AG04450 (cell line): ENCODE measurements at places on chromosomes 6 and 20.

GRCh38 chr6:25224242-25224641 lies 54.9 kb upstream of the CARMIL1 start:
- DNase-seq, result no peak

- no peak for DNase-seq
Measured at GRCh38 chr20:48673507-48673906, 154.3 kb downstream of the PREX1 start.

DNA sequence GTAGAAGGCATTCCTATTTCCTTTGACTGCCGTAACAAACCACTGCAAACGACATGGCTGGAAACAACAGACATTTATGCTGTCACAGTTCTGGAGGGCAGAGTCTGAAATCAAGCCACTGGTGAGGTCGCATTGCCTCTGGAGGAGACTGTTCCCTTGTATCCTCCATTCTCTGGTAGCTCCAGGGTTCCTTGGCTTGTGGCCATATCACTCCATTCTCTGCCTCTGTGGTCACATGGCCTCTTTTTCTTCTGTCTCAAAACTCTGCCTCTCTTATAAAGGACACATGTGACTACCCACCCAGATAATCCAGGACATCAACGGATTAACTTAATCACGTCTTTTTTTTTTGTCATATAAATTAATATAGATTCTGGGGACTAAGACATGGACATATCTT lies 84.4 kb downstream of the LYRM2 start:
- DNase-seq, result no peak

DNA sequence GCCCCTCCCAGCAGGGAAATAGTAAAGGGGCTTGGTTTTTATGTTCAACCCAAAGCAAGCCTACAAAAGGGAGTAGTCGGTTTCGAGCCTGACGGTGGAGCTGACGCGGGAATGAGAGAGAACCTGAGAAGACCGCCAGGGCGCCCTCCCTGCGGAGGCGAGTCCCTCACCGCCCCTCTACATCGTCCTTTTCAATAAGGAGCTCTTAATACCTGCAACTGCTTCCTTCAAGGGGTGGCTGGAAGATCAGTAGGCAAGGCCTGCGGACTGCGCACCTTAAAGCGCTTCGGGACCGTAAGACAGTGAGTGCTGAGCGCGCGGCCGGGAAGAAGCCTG lies 709 bp upstream of the ZNF76 start:
- DNase-seq, result no peak

DNA sequence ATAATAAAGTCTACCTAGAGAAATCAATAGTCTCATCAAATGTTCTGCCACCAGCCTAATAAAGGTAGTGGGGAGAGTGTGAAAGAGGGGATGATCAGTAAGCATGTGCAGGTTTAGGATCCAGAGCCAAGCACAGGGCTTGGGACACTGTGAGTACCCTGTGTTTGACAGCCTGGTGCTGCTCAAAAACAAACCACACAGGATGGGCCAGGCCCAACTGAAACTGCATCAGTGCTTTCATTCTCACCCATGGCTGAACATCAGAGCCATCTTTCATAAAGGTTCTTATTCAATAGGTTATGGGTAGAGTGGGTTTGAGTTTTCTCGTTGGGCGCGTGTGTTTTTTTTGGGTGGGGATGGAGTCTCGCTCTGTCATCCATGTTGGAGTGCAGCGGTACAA lies 87.3 kb upstream of the NHSL1 start:
- no peak for DNase-seq
